ENCODE measurements at places on chromosomes 4 and X.

DNA sequence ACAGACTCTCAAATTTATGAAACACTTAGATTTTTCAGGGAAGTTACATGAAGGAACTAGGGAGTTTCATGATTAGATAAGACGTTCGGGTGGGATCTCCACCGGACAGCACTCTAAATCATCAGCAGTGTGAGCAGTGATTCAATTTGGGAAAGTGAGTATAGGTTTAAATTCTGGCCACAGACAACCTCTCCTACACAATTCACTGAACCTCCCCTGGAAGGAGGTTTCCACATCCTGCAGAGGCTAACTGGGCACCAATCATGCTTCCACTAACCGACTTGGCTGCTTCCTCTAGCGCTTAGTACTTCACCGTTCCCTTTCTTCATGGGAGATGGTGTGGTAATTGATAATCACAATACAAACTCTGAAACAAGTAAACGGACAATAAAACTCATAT, 5.6 kb downstream of the CXCL9 start:
- no peak for DNase-seq

- DNase-seq = no peak
Observed at GRCh38 chr4:139802931-139803330, 137.3 kb downstream of the MGST2 start.

DNA sequence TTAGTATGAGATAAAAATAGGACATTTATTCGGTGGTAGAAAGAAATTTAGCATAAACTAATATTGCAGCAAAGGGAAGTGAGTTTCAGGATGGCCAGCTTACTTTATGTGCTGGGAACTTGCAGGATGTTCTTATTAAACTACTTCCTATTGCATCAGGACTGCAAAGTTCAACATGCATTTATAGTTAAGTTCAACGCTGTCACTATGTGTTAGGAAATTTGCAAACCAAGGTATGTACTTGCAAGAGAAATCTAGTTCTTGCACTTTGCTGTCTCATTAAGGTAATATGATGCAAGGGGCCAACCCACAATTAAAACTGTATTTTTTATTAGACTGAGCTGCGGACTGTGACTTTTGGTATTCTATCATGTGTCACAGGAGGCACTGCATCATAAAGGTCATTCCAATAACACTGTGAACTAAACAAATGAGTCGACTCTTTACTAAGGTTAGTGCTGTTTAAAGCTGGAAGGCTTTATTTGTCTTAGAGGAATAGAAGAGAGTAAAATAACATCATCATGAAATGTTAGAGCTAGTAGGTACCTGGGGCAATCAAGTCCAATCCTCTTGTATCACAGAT, 1525.7 kb upstream of the TENM3 start:
- no peak for DNase-seq

DNA sequence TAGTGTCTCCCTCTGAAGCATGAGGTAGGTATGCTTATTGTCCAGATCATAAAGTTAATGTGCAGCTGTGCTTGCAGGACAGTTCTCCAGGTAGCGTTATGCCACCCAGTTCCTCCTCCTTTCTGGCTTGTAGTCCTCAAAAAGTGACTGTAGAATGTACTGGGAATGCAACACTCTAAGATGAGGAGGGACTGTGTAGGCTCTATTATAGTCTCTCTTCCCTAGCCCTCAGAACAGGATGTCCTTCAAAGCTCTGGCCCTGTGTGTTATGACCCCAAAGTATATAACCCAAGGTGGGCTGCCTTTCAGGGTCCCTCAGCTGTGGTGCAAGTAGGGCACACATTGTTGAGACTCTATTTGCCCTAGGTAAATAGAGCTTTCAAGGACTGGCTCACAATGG, 20.8 kb upstream of the MANBA start:
- DNase-seq = no peak

GRCh38 chr4:161329852-161330251, 833.9 kb downstream of the FSTL5 start:
- DNase-seq = no peak

- DNase-seq = no peak
Observed at GRCh38 chr4:15914736-15915135, 23.8 kb downstream of the FGFBP1 start.

DNA sequence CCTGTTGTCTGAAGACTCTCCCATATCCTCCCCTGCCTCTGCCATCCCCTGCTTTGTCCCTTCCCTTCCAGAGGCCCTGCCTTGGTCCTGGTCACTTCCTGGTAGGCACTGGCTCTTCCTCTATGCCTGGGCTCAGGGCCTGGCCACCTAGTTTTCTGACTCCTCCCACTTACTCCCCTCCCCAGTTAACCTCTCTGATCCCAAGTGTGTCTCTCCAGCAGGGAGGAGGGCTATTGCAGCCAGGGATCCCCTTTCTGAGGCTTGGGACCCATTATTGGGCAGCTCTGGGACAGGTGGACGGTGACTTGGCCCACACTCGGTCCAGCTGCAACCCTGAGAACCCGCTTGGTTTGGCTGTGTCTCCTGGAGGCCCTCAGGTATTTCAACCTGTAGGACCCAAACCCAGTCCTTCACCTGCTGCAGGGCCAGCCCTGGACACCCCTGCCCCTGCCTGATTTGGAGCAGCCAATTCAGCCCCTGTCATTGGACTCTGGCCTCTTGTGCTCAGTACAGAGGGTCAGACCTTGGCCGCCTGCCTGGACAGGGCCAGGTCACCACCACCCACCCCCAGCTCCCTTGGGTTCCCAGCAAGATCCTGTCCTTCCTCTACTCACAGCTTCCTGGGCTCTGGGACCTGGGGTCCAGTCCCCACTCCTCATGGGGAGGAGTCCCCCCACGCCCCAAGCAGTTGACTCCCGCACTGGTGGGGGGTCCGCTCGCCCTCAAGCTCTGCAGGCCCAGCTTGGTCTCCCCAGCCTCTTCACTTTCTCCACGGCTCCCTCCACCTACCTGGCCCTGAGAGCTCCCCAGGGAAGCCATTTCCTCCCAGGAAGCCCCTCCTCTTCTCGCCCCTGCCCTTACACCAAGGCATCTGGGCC, 1.1 kb upstream of the SH3BP2 start:
- DNase-seq = no peak

GRCh38 chr4:26299254-26299882, 21.4 kb upstream of the RBPJ start:
- DNase-seq = no peak

- DNase-seq = no peak
Observed at GRCh38 chr4:113919611-113920010, 59.8 kb downstream of the ARSJ start.

GRCh38 chrX:86421771-86422170, 273.5 kb downstream of the DACH2 start:
- DNase-seq = no peak

DNA sequence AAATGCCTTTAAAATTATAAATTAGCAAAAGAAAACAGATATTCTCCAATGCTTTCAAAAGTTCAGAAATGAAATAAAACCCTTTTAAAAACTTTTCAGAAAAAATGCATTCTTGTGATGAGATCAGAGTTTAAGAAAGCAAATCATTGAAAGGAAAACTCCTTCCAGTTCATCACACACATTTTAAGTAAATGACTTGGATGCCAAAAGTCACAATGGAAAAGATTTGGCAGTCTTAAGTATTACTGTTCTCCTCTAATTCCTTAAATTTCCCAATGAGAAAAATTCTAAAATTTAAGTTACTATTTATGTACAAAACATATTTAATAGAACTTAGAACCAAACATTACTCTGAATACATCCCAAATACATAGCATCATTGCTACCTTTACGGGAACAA, 21.1 kb downstream of the HOPX start:
- DNase-seq = no peak

- no peak for DNase-seq
Observed at GRCh38 chr4:80568891-80569290, 233.4 kb downstream of the CFAP299 start.

DNA sequence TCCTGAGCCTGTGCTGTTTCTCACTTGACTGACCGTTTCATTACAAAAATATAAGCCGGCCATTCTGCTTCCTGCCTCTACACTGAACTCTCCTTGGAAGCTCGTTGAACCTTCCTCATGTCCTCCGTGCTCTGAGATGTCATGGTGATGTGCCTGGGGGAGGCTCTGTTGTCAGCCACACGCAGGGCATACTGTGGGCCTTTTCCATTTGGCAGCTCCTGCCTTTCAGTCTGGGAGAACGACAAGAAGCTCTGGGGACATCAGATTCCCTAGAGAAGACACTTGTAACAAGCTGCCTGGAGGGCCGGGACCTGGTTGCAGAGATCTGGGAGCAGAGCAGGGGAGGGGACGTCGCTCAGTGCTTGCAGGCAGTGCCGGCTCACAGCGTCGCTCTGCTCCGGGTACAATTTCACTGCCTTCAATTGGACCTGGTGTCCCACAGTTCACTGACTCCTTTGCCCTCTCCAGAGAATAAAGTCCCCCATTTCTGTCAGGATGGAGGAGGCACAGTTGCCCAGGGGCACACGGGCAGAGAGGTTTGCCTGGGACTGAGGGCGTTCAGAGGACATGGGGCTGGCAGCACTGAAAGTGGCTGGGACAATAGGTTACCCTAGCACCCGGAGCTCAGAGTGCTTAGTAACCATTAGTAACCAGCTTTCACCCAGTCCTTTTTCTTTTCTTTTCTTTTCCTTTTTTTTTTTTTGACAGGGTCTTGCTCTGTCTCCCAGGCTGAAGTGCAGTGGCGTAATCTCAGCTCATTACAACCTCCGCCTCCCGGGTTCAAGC, 19.1 kb upstream of the MECP2 start:
- no peak for DNase-seq

Data from activated gamma-delta T cell treated with Interleukin-2 at 50 U/mL for 16 hours (primary cell).